ENCODE measurements at places on chromosomes 7 and 10. TPM values are rescaled to one million over a fixed set of nuclear protein-coding genes. Genes with fewer than 3 reads are reported as not detected.

C10orf67 gene
- not detected for total RNA-seq

CNTNAP2 gene
- not detected for total RNA-seq

KDM7A gene
- total RNA-seq: 5.3 TPM

AP4M1 gene
- 24.9 TPM for total RNA-seq

KIAA1217 gene
- 0.88 TPM for total RNA-seq

COL13A1 gene
- 33.6 TPM for total RNA-seq

FGF8 gene
- not detected for total RNA-seq

CALY gene
- not detected for total RNA-seq

All from pulmonary artery endothelial cell (primary cell).